ENCODE measurements at places on chromosomes 1 and 21.

DNA sequence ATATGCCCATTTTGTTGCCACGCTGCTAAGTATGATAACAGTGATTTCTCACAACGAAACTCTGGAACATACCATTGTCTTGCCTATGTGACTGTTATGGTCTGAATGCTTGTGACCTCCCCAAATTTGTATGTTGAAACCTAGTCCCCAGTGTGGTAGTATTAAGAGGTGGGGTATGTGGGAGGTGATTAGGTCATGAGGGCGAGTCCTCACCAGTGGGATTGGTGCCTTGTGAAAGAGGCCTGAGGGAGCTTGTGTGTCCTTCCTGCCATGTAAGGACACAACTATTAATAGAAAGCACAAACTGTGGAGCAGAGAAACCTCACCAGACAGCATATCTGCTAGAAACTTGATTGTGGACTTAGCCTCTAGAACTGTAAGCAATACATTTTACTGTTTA is 84.6 kb downstream of the SELENOF start:
- no peak for DNase-seq

GRCh38 chr21:31559368-31560119 is 99.9 kb upstream of the SOD1 start:
- DNase-seq: peak; percentile 90

DNA sequence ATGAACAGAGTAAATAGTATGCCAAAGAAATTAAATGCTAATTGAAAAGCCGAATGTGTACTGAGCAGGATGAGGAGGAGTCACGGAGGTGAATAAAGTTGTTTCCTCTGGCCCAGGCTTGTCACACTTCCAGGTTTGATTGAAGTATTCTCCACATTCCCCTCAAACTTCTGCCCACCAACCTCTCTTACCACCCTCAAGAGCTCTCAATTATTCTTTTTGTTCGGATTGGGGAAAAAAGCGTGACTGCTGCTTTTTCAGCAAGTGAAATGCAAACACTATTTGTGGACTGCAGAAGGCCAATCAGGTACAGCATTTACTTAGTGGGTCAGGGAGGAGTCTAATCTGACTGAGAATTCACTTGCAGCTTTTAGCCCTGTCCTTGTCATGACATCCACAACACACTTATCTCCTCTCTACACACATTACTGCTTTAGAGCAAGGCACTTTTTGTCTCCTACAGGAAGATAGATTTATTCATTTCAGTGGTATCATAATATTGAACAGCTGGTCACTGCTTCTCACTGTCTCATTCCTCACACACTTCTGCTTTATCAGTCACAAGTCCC is 375.6 kb upstream of the PRMT6 start:
- DNase-seq: no peak

GRCh38 chr1:203517426-203518110 is 23.6 kb downstream of the OPTC start:
- no peak for DNase-seq

- DNase-seq: peak; percentile 7
Observed at GRCh38 chr1:43548285-43549271, 17.9 kb downstream of the PTPRF start.

- DNase-seq: no peak
Observed at GRCh38 chr21:26042181-26042876, 128.2 kb downstream of the APP start.

- DNase-seq: no peak
Observed at GRCh38 chr1:162275622-162276175, 101.0 kb downstream of the SPATA46 start.

DNA sequence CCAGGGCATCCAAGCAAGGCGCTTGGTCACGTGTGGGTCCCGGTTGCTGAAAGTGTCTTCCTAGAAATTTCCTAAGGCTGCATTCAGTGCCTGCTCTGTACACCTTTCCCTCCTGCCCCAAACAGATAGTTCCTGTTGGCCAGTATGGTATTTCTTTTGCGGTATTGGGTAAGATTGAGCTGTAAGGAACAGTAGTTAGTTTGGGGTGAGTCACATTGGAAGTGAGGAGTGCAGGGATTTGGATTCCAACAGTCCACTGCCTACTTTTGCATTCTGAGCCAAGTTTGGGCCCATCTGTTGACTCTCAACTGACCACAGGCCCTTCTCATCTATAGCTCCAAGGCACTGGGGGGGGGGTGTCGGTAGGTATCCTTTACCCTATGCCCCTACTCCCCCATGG is 83.4 kb downstream of the MAP3K21 start:
- DNase-seq: no peak

- peak; percentile 61 for DNase-seq
Observed at GRCh38 chr1:215146240-215146975, 63.9 kb downstream of the KCNK2 start.

DNA sequence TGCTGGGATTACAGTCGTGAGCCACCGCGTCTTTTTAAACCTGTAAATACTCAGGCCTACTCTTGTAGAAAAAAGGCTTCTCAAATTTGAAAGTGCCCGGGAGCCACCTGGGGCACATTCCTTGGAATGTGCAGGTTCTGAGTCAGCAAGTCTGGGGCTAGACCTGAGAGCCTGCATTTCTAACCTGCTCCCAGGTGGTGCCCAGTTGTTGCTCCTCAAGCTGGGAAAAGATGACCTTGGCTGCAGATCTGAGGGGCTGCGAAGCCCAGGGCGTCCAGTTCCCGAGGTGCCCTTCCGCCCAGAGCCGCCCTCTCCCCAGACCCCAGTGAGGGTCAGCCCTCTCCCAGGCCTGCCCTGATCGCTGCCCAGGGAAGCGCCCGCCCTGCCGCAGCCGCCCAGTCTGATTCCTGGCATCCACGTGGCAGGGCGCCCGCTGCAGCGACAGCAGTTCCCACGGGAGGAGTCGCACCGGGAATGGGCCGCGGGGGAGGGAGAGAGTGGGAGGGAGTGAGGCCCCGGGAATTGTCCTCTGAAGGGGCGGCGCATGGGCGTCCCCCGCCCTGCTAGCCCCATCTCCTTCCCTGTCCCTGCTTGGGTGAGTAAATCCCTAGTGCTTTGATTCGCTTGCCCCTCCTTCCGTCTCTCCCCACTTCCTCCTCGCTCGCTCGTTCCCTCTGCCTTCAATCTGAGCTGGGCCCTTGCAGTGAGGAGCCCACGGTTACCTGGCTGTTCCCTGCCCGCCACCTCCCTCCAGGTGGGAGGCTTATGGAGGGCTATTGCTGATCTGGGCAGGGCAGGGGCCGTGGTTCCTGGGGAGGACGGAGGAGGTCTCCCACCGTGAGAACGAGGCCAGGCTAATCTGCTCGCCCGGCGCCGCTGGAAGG is 18.8 kb upstream of the TENT5B start:
- peak; percentile 86 for DNase-seq

DNA sequence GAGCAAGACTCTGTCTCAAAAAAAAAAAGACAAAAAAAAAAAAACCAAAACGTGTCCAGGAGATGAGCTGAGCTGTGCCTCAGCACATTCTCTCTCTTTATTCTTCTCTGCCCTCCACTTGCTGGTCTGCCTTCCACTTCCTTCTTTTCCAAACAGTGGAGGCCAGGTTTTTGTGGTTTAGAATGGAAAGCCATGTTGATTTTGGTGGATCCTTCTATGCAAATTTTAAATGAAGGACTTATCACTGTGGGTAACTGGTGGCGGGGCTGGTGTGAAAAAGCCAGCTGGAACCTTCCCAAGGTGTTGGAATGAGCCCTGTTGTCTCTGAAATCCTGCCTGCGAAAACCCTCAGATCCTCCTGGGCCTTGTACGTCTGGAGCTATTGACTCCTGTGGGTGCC is 61.9 kb downstream of the PTPRU start:
- DNase-seq: no peak

- DNase-seq: no peak
Observed at GRCh38 chr1:211737115-211738035, 62.0 kb upstream of the NEK2 start.

GRCh38 chr21:29748391-29749167 is 191.2 kb downstream of the GRIK1 start:
- DNase-seq: no peak

DNA sequence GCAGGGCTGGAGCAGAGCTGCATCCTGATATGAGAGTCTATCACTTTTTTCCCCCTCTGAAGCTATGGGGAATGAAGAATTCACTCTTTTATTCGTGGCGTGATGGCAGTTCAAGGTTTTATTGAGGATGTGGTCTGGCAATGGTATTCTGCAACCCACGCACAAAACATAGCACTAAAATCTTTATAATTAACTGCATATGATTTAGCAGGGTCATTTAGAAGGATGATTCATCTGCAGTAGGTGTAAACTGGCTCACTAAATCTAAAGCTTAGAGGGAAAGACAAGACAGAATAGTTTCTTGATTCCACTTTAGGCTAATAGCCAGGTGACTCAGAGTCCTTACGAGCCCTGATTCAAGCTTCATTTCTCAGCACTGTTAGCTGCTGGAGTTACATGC is 25.0 kb upstream of the CHRM3 start:
- no peak for DNase-seq

DNA sequence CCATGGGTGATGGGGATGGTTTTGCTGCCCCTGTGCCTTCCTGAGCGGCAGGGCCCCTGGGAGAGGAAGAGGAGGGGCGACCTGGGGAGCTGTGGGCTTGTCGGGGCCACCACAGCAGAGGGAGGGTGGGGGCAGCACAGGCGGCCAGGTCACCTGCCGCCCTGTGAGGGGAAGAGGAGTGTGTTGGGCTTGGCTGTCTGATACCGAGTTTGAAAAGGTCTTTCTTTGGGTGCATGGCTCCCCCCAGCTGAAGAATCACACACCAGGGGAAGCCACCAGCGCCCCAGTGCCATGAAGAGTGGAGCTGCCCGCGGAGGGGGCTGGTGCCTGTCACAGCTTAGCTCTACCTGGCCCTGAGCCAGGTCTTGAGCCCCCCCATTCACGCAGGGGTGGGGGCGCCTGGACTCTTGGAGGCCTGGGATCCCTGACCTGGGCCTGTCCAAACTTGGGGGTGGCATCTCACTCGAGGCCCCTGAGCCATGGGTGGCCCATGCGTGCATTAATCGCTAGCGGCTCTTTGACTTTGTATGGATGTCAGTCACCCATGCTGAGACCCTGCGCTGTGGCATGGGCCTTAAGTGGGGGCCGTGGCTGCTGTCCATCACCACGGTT is 26.4 kb downstream of the CSTB start:
- DNase-seq: no peak

GRCh38 chr1:198064181-198064580 is 92.6 kb upstream of the NEK7 start:
- DNase-seq: no peak

DNA sequence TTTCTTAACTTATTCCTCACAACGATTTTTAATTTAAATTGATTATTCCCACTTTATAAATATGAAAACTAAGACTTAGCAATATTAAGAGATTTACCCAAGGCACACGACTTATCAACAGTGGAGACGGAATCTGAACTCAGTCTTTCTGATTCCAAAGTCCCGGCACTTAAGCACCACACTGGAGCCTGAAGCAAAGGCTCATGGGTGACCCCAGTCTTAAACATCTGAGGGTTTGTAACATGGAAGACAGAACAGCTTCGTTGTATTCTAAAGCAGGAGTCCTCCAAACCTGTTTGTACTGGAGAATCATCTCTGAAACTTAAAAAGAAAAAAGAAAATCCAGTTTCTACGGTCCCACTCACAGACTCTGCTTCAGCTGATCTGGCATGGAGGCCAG is 519.5 kb downstream of the SMYD3 start:
- DNase-seq: no peak

- no peak for DNase-seq
Observed at GRCh38 chr1:20409012-20409411, 77.0 kb downstream of the CAMK2N1 start.

DNA sequence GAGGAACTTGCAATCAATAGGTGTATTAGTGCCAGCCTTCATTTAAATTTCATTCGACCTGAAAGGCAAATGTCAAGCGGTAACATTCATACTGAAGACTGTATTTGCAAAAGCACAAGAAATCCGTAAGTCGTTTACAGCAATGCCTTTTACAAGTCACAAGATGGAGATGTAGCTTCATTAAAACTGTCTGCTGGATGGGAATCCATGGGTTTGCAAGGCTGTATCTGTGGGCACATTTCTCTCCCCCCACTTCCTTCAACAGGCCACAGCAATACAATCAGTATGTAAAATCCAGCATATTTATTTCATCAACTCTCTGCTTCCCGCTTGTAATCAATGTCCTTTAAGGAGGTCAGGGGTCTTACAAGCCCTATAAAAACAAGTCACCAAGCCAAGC is 147.1 kb downstream of the SLC45A1 start:
- DNase-seq: peak; percentile 60

- no peak for DNase-seq
Observed at GRCh38 chr1:241167121-241167630, 189.8 kb downstream of the RGS7 start.

DNA sequence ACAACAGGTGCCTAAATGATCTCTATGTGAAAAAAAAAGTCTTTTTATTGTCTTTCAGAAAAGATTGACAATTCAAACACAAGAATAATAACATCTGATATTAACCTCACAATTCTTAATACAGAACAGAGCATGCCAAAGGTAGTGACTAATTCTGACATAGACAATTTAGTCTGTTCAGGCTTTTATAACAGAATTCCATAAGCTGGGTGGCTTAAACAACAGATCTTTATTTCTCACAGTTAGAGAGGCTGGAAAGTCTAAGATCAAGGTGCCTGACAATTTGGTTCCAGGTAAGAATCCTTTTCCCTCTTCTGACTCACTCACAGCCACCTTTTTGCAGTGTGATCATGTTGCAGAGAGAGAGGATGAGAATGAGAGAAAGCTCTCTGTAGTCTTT is 27.0 kb downstream of the DPYD start:
- peak; percentile 38 for DNase-seq

- no peak for DNase-seq
Observed at GRCh38 chr1:74971982-74972381, 162.2 kb upstream of the LHX8 start.

GRCh38 chr1:231338270-231339128 is at the start of gene SPRTN:
Gene SPRTN (plus strand): TSS chr1:231338293. CDS start chr1:231338384, 91 bp downstream.
- no peak for DNase-seq

GRCh38 chr1:94805912-94806311 is 14.2 kb upstream of the SLC44A3 start:
- DNase-seq: peak; percentile 73

- DNase-seq: peak; percentile 3
Observed at GRCh38 chr1:62870148-62870547, 86.2 kb downstream of the ATG4C start.

DNA sequence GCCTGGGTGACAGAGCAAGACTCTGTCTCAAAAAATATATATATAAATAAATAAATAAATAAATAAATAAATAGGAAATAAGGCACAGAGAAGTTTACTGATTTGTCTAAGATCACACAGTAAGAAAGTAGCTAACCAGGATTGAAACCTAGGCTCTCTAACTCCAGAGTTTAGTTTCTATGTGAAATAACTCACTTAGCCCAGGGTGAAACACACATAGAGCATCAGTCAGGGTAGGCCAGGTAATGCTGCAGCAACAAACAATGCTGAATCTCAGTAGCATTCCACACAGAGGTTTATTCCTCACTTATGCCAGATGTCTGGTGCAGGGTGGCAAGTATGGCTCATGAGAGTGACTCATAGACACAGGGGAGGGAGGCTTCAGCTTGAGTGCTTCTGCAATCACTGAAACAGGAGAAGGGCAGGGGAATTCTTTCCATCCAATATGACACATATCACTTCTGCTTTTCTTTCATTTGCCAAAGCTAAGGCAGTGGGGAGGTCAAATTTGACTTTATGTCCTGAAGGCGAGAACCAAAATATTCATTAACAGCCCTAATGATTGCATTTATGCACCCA is 37.1 kb upstream of the KANK4 start:
- peak; percentile 74 for DNase-seq

All from cardiac fibroblast (primary cell).